ENCODE measurements at places on chromosomes 5 and 9.

DNA sequence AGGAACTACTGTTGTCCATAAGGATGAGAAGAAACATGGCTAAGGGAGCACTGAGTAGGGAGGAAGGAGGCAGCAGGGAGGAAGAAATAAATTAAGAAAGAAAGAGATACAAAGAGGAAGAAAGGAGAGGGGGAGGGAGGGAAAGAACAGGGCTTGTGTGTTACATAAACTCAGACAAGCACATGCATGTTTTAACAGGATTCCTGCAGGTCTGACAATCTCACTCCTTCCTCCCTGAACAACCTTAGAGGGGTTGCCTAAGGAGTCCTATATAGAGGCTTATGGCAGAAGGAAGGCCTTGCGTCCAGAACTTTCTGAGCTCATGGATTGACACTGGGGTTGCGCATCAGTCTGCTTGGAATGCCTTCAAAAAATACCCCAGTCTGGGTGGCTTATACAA, 4.2 kb upstream of the KCNIP1 start:
- no peak for DNase-seq

DNA sequence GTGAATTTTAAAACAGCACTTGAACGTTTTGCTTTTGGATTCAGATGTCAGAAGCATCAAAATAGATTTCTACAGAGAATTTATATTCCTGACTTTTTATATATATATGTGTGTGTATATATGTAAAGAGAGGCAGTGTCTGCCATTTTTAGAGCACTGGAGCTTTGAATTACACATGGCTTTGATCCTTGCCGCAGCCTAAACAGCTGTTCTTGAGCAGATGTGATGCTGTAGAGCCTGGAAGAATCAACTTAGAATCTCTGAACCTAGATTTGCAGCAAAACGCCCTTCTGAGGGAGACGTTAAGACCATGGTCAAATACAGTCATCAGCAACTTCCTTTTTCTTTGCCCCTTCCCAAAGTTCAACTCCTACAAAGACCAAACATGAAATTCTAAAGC, 21.7 kb upstream of the C5orf47 start:
- no peak for DNase-seq

DNA sequence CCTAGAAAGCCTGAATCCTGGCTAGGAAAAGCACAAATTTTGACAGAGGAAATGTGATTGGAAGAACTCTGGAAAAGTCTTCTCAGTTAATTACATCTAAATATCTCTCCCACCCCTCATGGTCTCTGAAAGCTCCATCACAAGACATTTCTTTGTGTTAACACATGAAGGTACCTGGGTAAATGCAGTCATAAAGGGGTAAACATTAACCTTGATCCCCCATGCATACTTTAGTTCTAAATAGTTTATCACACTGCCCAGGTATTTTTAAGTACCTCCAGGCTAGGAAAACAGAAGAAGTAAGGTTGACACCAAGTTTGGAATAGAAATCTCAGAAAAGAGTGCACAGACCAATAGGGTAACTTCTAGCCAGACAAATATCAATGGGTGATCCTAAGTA, 334.5 kb downstream of the PIK3R1 start:
- no peak for DNase-seq

GRCh38 chr5:81316571-81316970, 15.2 kb downstream of the ZCCHC9 start:
- DNase-seq: no peak

- DNase-seq: no peak
Observed at GRCh38 chr5:177339107-177339638, 12.3 kb downstream of the LMAN2 start.

DNA sequence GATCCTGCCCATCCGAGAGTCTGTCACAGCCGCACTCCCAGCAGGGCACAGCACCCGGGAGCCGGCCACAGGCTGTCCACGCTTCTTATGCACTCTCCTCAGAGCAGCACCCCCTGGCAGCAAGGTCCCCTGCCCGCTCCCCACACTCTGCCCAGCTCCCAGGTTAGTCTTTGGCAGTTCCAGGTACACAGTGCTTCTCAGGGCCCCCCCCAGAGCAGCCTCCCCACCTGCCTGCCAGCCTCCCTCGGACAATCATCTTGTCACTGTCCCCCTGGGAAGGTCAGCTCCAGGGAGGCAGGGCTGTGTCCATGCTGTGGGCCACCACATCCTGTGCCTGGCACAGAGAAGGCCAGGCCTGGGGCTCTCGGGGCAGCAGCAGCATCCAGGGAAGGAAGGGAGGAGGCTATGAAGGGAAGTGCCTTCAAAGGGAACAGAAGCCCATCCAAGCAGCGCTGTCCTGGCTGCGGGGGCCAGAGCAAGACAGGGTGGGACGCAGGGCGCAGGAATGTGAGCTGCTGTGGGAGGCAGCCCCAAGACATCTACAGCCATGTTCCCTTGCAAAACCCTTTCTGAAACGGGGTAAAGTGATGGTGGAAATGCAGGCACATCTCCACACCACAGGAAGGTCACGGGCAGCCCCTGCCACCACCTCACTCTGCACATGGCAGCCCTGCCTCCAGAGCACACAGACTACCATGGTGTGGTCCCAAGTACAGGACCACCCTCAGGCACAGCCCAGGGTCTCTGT, 68.6 kb upstream of the ADAMTS2 start:
- no peak for DNase-seq

GRCh38 chr5:152606776-152607364, 201.8 kb upstream of the NMUR2 start:
- DNase-seq: no peak

DNA sequence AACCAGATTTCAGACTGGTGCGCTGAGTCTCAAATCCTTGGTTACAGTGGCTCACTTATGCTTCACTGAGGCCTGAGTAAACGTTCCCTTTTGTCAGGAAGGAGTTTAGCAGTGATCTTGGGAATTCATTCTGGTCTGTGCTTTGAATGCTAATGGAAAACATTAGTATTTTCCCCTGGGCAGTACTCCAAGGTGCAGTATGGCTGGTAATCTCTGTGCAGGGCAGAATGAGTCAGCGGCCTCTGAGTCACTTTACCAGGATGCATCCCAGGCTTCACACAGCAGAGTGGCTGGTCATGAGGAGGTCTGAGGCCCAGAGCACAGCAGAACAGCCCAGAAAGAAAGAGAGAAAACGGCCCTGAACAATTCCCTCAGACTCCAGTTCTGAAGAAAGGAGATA, 54.0 kb downstream of the PCA3 start:
- DNase-seq: peak; percentile 98

- DNase-seq: no peak
Observed at GRCh38 chr9:134040176-134040565, 14.9 kb downstream of the BRD3OS start.

DNA sequence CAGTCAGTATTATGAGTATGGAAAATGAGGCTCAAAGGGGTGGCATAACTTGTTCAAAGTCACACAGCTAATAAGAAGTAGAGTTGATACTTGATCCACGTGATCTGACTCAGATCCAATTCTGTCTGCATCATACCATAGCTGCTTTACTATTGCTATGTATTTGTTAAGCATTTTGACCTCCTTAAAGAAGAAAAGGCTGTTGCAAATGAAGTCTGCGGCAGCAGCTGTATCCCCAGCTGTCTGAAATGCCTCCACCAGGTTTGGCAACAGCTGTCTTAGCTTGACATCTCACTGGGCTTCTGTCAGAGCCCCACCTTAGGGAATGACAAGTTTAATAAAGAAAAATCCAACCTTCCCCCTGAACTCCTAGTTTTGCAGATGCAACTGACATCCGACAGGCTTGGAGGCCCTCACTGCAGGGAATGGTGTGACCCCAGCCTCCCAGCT, 75.6 kb upstream of the SLC44A1 start:
- DNase-seq: peak; percentile 60

DNA sequence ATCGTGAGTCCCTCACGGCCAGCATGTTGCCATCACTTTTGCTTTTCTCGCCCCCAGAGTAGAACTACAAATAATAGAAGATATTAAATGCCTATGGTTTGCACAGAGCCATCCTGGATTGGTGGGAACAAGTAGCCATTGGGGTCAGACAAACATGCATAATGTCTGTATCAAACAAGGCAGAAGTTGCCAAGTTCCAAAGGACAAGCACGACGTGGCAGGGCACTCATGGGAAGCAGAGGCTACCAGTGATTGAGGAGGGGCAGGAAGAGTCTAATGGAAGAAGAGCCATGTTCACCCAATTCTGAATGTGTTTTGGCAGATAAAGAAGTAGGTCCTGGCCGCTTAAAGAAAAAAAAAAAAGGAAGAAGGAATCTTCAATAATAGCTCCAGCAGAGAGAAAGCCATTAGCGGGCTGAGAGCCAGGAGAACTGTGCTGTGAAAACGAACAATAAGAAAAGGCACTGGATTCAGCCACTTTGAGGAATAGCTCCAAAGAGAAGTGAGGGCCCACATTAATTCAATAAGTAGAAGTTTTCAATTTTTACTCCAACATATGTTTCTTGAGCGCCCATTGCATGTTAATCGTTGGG, 153.7 kb upstream of the ADCY2 start:
- DNase-seq: no peak

DNA sequence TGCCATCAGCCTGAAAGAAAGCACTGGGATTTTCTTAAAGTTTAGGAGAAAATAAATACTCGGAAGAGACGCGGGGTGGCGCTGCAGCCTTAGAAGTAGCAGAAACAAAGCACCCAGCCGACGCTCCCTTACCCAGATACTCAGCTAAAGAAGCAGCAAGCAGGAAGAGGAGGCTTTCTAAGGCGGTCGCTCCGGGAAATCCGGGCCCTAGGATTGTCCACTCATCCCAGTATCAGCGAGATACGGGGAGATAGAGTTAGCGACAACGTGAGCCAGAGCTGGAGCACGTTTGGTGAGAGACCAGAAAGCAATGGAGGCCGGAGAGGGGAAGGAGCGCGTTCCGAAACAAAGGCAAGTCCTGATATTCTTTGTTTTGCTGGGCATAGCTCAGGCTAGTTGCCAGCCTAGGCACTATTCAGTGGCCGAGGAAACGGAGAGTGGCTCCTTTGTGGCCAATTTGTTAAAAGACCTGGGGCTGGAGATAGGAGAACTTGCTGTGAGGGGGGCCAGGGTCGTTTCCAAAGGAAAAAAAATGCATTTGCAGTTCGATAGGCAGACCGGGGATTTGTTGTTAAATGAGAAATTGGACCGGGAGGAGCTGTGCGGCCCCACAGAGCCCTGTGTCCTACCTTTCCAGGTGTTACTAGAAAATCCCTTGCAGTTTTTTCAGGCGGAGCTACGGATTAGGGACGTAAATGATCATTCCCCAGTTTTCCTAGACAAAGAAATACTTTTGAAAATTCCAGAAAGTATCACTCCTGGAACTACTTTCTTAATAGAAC, at the start of gene PCDHB2:
PCDHB2 (plus strand) TSS at position 135 of the 782 bp plus-strand sequence; CDS start at position 311, 176 bp downstream.
- DNase-seq: no peak

GRCh38 chr9:37730256-37730655, 23.3 kb upstream of the TRMT10B start:
- DNase-seq: peak; percentile 9

- DNase-seq: peak; percentile 72
Observed at GRCh38 chr5:72268753-72269410, 51.2 kb downstream of the MRPS27 start.

DNA sequence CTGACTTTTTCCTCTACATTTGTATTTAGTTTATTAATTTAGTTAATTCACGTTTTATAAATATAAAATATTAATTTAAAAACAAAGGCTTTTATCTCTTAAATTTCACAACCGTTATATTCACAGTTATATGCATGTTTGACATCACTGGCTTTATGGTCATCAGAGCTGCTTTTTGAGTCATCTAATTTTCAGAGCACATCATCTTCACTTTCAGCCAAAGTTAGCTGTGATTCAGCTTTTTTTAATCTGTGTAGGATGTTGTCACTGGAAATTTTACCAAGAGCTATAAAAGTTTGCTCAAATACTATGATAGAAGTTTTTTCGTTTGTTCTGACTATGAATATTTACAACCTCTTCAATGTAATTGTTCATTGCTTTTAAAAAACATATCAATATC, 12.4 kb downstream of the CDC37L1 start:
- DNase-seq: peak; percentile 47

- DNase-seq: no peak
Observed at GRCh38 chr5:173236531-173237142, 1.6 kb upstream of the NKX2-5 start.

DNA sequence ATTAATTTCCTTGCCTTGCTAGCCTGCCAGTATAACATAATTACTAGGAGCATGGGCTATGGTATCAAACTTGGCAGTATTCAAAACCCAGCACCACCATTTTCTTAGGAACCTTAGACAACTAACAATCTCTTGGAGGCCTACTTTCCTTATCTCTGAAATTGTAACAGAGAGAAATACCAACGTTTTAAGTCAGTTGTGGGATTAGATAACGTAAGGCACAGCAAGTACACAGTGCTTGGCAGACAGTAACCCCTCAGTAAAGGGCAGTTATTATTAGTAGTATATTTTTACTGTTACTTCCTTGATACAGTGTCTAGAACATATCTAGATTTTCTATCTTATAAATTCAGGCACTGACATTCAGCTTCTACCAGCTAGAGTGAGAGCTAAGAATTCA, 309.6 kb downstream of the ACTL7B start:
- DNase-seq: no peak

- DNase-seq: peak; percentile 61
Observed at GRCh38 chr5:119411361-119412278, 40.7 kb upstream of the HSD17B4 start.

DNA sequence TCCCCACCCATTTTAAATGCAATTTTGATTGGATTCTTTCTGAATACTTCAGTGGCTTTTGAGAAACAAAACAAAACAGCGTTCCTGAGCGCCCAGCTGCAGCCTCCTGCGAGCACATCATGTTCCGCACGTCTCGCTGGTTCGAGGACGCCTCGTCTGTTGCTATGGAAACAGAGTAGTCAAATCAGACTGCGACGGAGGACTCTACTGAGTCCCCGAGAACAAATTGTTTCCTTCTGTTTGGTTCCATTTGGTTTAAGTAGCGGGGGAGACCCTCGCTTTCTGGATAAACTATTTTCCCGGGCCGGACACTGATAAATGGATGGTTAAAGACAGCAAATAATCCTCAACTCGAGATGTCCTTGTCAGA, 69.0 kb downstream of the SLC28A3 start:
- peak; percentile 81 for DNase-seq

DNA sequence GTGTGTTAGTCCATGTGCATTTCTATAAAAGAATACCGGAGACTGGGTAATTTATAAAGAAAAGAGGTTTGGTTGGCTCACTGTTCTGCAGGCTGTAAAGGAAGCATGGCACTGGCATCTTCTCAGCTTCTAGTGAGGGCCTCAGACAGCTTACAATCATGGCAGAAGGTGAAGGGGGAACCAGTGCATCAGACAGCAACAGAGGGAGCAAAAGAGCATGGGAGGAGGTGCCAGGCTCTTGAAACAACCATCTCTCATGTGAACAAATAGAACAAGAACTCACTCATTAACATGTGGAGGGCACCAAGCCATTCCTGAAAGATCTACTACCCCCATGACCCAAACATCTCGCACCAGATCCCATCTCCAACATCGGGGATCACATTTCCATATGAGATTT, 89.2 kb upstream of the IL33 start:
- no peak for DNase-seq

Measured in foreskin fibroblast (primary cell).